Non-pigmented ciliary epithelial cell (primary cell): ENCODE measurements at places on chromosomes 6 and 20.

DNA sequence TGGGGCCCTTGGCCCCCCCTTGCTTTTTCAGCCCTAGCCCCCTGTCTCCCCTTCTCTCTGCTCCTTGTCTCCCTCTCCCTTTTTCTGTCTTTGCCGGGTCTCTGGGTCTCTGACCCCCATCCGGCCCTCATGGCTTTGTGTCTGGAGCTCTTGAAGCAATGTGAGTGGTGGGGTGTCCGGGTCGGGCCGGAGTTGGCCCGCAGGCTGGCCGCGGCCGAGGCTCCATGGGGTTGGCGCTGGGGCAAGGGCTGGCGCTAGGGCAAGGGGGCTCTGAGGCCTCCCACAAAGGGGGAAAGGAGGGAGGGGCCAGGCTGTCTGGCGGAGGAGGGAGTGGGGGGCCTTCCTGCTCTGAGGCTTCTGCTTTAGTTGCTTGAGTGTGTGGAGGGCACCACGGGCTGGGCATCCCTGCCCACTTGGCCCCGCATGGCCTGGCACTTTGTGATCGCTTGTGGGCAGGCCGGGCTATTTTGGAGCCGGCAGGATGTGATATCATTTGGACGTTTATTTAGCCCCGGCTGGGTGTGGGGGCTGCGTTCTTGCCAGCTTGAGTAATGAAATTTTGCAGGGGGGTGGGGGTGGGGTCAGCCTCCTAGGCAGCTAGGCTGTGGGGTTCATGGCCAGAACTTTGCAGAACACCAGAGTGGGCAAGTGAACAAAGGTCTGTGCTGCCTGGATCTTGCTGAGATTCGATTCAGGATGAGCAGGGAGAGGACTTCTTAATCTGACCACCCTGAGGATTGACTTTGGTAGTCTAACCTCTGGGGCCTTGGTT, 78.7 kb upstream of the MYL9 start:
- no peak for DNase-seq

- no peak for DNase-seq
These were observed 445.1 kb upstream of the JAG1 start for GRCh38 chr20:11118802-11119380.

DNA sequence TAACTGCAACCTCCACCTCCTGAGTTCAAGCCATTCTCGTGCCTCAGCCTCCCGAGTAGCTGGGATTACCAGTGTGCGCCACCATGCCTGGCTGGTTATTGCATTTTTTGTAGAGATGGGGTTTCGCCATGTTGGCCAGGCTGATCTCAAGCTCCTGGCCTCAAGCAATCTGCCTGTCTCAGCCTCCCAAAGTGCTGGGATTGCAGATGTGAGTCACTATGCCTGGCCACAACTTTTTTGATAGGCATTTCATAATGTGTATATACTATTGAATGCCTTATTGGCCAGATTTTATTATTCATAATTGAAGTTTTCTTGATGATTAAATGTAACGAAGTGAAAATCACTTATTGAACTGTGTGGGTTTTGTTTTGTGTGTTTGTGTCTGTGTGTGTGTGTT, 27.9 kb downstream of the FIG4 start:
- DNase-seq, result no peak

DNA sequence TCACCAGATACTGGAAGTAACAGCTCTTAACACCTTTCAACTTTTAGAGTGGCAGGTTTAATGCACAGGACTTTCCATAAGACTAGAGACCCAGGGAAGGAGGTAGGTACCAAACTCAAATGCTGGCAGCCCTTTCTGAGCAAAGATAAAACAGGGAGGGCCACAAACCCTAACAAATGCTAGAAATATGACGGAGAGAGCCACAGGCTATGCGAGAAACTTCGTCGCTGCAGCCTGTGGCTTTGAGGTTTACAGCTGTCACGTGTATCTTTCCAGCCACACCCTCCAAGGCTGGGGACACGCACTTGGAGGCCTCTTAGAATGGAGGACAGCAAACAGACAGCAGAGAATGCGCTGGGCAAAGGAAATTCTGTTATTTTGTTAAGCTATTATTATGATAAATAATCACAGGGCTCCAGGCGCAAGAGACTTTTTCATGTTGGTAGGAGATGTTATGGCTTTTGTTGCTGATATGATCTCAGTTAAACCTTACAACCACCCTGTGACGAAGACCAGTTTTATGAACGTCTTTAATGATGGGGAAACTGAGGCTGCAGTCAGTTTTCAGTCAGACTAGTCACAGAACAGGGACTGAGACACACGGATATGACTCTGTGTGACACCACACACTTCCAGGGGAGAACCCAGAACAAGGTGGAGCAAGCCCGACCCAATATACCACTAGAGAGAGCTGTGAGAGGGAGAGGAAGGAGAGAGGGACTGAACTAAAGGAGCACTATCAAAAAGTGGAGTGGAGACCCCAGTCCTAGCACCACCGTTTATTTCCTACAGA, 2.0 kb downstream of the TRAM2 start:
- no peak for DNase-seq

- DNase-seq, result no peak
These were observed 24.9 kb downstream of the REPS1 start for GRCh38 chr6:138963119-138963518.
